ENCODE measurements at places on chromosomes 1 and 21.

DNA sequence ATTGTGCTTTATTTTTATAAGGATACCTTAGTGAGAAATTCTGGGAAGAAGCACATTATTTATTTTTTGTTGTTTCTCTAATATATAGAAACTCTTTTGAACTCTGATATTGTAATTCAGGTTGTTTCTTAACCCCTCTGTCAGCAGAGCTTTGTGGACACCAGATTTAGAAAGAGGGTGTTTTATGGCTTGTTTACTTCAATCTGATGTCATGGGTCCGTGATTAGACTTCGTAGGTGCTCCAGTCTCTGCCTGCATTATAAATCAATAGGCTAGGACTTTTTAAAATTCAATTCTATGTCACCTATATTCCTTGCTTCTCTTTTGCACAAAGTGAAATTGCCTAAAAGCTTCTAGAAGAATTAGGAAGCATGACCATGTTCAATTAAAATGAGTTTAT lies 47.3 kb upstream of the CCDC190 start:
- no peak for DNase-seq

GRCh38 chr21:42233067-42233961 lies 14.4 kb downstream of the ABCG1 start:
- peak; percentile 43 for DNase-seq

DNA sequence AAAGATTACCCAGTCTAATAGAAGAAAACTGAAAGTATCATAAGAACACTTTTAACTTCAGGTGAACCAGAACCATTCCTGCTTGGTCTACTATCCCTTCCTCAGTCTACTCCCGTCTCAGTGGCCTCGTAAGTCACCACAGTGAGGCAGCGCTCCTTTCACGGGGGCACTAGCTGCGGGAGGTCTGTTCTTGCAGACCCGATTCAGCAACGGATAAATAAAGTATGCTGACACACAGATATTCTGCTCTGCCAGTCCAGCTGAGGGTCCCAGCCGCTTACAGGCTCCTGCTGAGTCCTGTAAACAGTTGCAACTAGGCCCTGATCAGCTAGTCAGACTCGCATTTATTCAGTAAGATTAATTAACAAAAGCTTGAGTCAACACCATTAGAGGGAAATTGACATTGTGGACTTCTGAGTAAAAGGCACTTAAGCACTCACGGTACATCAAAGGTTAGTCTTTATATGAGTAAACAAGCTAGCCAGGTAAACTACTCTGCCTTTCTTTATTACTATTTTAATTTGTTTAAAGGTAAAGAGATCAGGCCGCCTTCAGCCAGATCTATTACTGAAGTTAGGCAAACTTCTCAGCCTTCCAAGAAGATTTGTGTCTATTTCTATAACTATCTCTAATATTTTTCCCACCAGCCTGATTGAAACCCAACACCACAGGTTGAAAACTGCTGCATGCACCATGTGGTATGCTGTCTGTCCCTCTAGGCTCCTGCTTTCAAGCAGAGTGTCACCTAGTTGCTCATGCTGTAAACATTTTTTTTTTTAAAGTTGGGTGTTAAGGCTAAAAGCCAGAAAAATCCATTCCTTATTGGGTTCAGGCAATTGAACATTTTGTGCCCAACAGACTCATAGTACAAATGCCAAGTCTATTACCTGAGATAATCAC lies 87.7 kb downstream of the INTS7 start:
- DNase-seq, result no peak

GRCh38 chr1:209505044-209505443 lies 78.5 kb upstream of the CAMK1G start:
- DNase-seq, result no peak

Data from stimulated activated CD4-positive, alpha-beta T cell treated with anti-CD3 and anti-CD28 coated beads, Interleukin-1b, Interleukin-23, amount 100 ng/mL, for 1 hour (primary cell).